Mammary epithelial cell (primary cell): ENCODE measurements at places on chromosomes 13 and 19. TPM values are rescaled to one million over a fixed set of nuclear protein-coding genes. Genes with fewer than 3 reads are reported as not detected.

DNA sequence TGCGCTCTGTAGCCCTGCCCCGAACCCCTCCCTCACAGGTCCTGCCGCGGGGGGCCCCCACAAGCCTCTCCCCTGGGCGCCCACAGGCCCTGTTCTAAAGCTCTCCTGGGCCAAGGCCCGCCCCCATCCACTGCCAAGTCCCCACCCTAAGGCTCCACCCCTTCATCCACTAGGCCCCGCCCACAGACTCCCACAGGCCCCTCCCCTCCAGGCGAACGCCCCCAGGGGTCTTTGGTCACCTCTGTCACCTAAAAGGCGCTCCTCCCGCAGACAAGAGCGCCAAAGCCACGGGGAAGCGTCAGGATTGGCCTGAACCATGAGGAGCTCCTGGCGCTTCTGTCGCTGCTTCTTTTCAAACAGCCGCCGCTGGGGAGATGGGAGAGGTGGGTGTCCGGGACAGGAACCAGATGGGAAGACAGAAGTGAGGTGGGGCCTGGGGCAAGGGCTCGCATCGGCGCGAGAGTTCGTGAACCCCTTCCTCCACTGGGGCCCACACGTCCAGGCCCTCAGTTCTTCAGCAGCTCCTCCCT is 2.3 kb downstream of the TULP2 start:
- DNase-seq: no peak

ZNF835 gene
- not detected for polyA plus RNA-seq

DNA sequence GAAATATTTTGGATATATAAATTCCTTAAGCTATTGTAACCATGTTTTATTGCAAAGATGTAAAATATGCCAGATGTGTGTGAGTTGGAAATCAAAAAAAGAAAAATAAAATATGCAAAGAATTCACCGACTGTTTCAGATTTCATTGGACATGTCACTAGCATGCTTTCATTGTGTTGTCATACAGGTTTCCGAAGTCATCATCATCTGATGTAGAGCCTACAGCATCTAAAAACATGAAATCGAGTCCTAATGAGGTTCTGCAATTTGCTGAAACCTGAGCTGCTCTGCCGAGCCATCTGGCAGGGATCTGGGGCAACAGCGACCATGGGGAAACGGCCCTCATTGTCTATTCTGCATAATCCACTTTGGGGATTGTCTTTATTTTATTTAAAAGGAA is 196.1 kb upstream of the MAB21L1 start:
- no peak for DNase-seq

FOXA3 gene
- not detected for polyA plus RNA-seq
